Stimulated activated CD8-positive, alpha-beta memory T cell treated with anti-CD3 and anti-CD28 coated beads, Interleukin-15, amount 100 ng/mL, for 4 hours (primary cell): ENCODE measurements at places on chromosomes 3 and 15.

DNA sequence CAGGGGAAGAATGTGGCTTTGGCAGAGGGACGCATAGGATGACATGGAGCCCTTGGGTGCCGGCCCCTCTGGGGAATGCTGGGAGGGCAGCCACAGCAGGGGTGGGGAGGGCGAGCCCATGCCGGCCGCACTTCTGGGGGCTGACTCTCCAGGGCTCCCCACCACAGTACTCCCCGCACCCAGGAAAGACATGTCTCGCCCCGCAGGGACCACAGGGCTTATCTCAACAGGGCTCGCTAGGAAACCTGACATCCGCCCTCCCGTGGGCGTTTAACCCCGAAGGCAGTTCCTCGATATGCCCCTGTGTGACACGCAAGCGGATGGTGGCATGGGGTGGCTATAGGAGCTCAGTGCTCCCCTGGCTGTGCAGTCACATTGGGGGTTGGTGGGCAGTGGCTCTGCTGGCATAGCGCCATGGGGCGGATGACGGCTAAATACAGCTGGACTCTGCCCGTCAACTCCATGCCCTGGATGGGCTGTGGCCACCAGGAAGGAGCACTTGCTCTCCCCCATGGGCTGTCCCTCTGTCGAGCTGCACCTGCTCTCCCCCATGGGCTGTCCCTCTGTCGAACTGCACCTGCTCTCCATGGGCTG, 141.4 kb downstream of the ADAMTS17 start:
- no peak for DNase-seq

DNA sequence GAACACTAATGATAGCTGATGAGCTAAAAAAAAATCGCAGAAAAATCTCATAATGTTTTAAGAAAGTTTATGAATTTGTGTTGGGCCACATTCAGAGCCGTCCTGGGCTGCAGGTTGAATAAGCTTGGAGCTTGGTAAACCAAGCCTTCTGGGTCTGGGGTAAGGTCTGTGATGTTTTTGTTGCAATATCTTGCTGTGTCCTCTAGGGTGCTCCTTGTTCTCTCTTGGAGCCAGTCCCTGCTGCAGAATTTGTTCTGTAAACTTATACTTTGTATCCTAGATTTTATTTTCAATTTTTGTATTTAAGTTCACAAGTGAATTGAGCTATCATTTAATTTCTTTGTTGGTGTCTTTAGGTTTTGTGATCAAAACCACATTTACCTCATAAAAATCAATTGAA, 143.7 kb downstream of the NR1D2 start:
- DNase-seq = no peak

GRCh38 chr3:156825795-156826143, 384 bp upstream of the LEKR1 start:
- DNase-seq = no peak

- no peak for DNase-seq
These were observed 325.5 kb downstream of the RBMS3 start for GRCh38 chr3:29606416-29606815.

- DNase-seq = no peak
These were observed 363.5 kb upstream of the NECTIN3 start for GRCh38 chr3:110708156-110708555.

DNA sequence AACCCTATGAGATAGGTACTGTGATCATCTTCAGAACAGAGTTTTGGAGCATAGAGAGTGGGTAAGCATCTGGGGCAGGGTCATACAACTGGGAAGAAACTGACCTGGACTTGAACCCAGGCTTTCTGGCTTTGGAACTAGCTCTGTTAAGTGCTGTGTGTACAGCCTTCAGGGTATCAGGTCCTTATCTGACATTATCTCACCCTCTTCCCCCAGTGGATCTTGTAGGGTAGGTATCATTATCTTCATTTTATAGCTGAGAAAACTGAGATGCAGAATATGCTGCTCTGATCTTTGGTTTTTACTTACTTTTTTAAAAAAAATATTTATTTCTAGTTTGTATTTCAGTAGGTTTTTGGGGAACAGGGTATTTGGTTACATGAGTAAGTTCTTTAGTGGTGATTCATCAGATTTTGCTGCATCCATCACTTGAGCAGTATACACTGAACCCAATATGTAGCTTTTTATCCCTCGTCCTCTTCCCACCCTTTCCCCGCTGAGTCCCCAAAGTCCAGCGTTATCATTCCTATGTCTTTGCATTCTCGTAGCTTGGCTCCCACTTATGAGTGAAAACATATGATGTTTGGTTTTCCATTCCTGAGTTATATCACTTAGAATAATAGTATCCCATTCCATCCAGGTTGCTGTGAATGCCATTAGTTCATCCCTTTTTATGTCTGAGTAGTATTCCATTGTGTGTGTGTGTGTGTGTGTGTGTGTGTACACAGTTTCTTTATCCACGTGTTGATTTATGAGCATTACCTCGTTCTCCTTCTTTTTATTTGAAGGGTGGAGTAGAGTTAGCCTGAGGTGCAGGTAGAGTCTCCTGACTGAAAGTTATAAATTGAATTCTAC, 271.2 kb downstream of the PTPRG start:
- no peak for DNase-seq

DNA sequence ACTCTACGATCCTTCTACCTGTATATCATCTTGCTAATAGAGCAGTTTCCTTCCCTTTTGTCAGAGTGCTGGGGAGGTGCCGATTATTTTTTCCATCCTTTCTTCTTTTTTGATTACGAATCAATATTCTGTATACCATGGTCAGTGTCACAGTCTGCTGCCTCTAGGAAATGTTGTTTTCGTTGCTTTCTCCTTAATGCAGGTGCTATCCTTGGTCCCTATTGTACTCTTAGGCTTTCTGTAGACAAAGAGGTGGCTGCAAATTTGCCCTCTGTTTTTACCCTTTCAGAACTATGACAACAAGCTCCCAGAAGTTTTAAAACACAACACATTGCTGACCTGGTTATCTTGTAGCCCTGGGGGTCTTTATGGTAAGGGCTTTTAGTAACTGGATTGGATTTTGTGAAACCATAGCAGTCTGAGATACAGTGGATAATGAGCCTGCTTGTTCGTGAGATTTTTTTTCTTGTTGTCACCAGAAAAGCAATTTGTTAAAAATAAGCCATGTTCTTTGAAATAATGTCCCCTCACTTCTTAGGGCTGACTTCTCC, 430.3 kb upstream of the TPM1 start:
- no peak for DNase-seq

DNA sequence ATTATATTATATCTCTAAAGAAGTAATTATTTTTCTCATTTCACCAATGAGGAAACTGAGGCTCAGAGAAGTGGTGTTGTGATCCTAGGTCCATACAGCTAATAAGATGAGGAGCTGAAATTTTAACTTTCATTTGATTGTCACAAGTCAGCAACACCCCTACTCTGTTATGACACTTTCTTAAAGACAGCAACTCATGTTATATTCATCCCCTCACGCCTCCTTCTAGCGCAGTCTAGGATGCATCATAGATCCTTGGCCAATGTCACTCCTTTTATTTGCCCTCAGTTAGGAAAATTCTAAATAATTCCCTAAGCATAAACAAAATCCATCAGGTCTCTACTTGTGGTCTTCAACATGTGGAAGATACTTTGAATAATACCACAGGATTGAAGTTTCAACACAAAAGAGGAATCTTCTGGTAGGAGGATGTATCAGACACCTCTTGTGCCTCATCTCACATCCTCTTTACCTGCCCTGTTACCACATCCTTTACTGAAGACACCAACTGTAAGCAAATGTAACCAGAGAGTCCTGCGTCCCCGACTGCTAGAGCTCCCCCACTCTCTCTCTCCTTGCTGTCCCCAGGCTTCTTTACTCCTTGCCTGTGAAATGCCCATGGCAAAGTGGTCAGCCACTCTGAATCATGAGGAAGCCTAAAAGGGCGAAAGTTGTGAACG, 53.7 kb downstream of the TRIM42 start:
- DNase-seq = no peak

GRCh38 chr15:61318301-61318700, 89.2 kb upstream of the RORA start:
- DNase-seq = no peak

DNA sequence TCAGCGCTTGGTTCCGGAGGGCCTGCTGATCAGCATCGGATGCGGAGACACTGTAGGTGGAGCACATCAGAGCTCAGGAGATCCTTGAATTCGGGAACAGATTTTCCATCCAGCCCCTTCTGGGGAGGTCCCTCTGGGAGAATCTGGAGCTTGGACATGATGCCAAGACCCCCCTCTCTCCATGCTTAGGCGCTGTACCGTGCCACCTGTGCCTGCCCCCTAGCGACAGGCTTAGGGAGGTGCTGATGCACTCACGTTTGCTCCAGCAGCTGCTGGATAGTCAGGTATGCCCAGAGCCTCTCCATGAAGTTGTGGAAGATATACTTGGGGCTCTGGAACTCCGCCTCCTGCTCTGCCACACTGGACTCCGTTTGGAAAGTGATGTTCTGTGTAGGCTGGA, 9.7 kb downstream of the ITIH4 start:
- no peak for DNase-seq

DNA sequence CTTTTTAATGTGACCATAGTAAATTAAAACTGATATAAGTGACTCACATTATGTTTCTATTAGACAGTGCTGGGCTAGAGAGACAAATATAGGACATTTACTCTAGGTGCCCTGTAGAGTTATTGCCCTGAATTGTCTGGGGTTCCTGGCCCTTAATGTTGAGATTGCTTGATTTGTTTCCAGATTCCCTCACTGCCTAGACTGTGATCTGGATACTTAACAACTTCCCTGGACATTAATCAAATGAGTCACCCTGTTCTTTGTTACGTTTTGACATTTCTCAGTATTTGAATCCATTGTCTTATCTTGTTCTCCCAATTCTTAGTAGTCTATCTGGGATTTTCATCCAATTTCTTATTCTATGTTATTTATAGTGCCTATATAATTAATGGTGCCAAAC, 65.8 kb downstream of the DTWD1 start:
- no peak for DNase-seq

DNA sequence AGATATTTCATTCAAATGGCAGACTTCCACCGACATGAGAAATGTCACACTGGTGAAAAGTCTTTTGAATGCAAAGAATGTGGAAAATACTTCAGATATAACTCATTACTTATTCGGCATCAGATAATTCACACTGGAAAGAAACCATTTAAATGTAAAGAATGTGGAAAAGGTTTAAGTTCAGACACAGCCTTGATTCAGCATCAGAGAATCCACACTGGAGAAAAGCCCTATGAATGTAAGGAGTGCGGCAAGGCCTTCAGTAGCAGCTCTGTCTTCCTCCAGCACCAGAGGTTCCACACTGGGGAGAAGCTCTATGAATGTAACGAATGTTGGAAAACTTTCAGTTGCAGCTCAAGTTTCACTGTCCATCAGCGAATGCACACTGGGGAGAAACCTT, 8.6 kb upstream of the ZNF621 start:
- no peak for DNase-seq

DNA sequence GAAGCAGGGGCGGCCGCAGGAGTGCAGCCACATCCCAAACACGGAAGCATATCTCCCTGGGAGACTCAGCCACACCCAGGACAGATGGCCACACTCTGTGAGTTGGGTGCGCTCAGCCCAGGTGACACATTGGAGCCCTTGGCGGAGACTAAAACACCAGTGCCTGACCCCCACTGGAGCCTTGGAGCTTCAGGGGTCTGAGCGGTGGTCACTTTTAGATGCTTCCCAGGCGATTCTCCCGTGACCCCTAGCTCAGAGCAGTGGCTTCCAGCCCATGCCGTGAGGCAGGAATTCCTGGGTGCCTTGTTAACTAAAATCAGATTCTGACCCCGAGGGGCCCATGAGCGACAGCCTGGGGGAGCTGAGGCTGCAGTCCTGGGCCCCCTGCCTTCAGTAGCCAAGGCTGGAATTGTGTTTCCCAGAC, 54.5 kb downstream of the PLXNA1 start:
- no peak for DNase-seq

- no peak for DNase-seq
These were observed 557.4 kb upstream of the ROBO2 start for GRCh38 chr3:76482510-76482909.

DNA sequence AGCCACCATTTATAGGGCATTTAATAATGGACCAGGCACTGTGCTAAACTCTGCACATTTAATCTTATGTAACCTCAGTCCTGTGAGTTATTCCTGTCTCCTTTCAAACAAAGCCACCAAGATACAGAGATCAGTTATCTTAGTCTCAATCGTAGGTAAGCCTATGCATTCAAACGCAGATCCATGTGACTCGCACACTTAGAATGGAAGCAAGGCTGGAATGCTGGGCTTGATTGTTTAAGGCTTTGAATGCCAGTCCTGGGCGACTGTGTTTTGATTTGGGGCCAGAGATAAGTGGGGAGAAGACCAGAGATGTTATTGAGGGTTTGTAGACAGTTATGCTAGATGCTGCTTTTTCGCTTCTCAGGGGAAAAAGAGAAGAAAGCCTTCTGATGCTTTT, 22.2 kb downstream of the MED12L start:
- DNase-seq = no peak

GRCh38 chr3:24763393-24763792, 268.7 kb upstream of the THRB start:
- no peak for DNase-seq

DNA sequence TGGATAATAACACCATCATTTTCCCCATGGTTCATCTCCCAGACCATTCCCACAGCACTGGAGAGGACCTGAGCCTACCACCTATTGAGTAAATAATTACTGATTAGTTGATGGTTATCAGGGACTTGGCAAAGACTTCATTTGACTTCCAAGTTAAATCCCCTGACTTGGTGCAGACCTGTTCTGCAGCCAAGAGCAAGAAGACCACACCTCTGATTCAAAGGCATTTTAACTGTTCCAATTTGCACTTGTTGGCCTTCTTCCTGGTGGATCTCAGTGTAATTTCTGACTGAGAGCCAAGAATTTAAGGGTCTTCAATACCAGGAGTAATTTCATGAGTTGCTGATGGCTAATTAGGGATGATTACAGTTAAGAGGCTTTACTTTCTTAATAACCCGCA, 24.0 kb downstream of the THSD4 start:
- DNase-seq = no peak

DNA sequence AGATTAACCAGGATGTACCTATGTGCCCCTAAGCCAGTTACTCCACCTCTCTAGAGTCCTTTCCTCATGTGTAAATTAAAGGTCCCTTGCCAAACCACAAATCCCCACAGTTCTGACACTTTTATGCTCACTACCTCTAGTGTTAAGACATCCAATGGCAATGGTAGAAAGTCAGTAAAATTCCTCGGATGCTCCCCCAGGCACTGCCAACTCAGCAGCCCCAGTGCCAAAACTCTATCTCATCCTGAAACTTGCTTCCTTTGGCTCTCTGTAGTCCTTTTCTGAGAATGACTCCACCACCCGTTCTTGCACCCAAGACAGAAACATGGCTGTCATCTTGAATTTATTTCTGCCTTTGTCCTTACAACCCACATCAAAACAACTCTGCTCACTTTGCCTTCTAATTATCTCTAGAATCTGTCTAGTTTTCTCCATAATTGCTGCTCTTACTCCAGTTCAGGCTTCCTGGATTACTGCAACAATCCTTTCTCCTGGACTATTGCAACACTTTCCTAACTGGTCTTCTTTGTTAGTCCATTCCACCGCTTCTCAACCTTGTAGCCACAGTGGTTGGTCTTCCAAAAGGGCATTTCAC, 41.6 kb downstream of the MB21D2 start:
- DNase-seq = no peak

GRCh38 chr3:126197343-126197742, 17.0 kb upstream of the ALDH1L1 start:
- no peak for DNase-seq
